AG10803 (cell line): ENCODE measurements at places on chromosomes 3 and 15.
A peak's percentile ranks its signal among the peaks of the same experiment; 100 is the strongest.

DNA sequence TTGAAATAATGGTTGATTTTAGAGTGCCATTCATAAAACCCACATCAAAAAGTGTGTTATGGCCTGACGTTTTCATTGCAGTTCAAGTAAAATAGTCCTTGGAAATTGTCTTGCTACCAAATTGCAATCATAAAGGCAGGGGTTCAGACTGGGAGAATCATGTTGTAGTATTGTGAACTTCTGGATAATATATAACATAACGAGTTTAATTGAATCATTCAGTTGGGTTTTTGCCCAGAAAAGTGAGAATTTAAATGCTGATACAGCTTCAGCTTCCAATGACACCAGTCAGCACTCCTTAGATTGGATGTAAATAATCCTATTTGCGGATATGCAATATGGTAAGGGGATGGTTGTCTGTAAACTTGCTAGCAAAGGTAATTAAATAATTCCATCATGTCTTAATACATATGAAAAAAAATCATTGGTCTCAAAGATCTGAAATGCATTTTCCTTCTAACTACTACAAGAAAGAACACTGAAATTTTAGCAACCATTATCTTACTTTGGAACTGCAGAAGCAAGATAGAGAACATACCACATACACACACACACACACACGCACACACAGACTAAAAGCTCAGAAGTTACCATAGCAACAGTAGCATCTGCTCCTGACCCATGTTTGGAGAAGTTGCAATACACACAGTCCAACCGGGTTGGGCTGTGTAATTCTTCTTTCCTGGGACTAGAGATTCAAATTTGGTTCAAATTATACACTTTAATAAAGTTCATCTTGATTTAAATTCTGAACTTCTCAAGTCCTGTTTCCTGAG, 686.2 kb upstream of the NR2F2 start:
- DNase-seq, result peak; percentile 23

DNA sequence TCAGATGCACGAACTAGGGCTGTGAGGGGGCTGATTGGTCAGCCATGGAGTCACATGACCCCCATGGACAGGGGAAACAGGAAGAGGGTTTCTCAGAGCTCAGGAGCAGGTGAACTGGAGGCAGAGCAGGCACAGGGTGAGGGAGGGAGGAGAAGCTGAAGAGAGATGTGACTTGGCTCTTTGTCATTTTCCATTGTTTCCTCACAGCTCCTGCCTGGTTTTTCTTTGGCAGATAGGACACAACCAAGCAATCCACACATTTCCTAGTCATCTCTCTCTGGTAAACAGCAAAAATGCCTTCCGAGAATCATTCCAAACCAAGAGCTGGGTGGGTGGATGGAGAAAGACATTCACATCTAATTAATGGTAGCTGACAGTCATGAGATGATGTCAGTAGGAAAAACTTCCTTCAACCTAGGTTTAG, 43.4 kb upstream of the LMCD1 start:
- peak; percentile 98 for DNase-seq

GRCh38 chr3:46714728-46715506, 2.8 kb downstream of the PRSS50 start:
- DNase-seq, result no peak

- no peak for DNase-seq
These were observed 28.1 kb downstream of the ATRIP start for GRCh38 chr3:48474619-48475018.

- DNase-seq, result peak; percentile 81
These were observed 22.9 kb upstream of the FBLN2 start for GRCh38 chr3:13525827-13526625.

DNA sequence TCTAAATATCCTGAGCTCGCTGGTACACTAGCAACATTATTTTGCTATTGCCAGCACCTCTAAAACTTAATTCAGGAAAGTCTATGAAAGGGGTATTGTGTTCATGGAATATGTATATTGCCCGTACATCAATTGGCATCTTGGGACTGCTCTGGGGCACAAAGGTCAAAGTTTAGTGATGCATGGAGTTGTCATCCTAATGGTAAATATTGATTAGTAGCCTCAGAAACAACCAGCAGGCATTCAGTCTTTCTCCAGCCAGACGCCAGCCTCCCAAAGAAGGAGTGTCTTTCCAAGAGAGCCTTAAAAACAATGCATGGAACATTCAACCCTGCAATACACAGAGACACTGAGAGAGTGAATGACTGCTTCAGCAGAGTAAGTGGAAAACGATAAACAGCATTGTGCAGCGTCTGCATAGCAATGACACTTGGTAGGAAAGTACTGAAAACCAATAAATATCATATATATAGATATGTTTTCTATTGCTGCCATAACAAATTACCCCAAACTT, 377.3 kb downstream of the SHQ1 start:
- DNase-seq, result no peak

DNA sequence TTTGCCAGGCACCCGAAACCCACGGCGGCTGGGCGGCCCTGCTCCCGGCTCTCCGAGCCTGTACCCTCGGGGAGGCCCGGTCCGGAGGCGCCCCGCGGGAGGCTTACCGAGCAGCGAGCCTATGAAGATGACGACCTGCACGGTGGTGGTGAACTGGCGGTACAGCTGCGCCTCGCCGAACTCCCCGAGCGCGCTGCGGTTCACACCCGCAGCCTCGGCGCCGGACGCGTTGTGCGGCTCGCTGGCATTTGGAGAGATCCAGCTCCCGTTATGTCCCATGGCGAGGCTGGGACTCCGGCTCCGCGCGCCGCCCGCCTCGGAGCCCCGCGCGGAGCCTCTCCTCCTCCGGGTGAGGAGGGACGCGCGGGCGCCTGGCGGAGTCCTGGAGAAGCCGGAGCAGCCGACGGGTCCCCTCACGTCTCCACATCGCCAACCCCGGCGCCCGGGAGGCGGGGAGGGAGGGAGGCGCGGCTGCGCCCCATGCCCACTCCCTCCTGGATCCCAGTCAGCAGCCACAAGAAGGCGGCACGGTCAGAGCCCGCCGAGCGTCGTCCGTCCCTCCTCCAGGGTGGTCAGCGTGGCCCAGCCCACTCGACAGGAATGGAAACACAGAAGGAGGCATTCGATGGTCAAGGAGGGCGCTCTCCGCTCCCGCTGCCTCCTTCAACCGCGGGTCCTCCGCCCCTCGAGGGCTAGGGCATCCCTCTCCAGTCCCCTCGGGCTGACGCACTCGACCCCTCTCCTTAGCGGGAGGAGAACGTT, at the start of gene GPR176:
Gene GPR176, minus strand, starts transcription at position 519 of the 762 bp plus-strand sequence. Its CDS starts 240 bp downstream, at position 279.
- peak; percentile 93 for DNase-seq

GRCh38 chr15:83978588-83978987, 257.0 kb upstream of the GOLGA6L4 start:
- no peak for DNase-seq

- no peak for DNase-seq
These were observed 2.5 kb upstream of the PLCH1 start for GRCh38 chr3:155747286-155747945.

DNA sequence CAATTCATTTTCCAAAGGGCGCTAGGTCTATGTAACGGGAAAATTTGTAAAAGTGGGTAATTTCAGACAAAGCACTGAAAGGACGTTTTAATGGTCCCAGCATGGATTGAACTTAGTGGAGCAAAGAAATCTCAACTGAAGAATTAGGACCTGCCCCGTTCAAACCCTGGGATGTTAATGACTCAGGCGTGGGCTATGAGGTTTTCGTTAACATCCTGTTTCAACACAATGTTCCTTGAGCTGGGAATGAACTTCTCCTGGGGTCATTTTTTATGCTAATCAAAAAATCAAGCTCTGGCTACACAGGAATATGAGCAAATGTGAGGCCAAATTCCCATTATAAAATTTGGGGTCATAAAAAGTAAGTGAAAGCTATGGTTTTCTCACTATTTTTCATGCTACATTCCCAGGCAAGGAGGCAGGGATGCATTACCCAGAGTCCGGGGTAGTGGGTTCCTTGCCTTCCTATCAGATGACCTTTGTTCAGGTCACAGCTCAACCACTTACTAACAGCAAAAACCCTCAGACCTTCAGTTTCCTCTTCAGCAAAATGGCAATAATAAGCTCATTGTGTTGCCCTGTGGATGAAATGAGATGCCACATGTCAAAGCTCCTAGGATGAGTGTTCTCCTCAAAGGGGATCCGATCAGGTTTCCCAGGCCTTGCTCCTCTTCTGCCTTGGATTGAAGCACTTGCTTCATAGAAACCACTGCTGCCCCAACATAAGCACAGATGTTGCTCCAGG, 271.4 kb downstream of the ARRDC4 start:
- DNase-seq, result peak; percentile 34

GRCh38 chr3:157409516-157409915, 27.1 kb upstream of the PTX3 start:
- DNase-seq, result no peak

GRCh38 chr3:31358473-31359070, 174.2 kb upstream of the STT3B start:
- DNase-seq, result no peak

DNA sequence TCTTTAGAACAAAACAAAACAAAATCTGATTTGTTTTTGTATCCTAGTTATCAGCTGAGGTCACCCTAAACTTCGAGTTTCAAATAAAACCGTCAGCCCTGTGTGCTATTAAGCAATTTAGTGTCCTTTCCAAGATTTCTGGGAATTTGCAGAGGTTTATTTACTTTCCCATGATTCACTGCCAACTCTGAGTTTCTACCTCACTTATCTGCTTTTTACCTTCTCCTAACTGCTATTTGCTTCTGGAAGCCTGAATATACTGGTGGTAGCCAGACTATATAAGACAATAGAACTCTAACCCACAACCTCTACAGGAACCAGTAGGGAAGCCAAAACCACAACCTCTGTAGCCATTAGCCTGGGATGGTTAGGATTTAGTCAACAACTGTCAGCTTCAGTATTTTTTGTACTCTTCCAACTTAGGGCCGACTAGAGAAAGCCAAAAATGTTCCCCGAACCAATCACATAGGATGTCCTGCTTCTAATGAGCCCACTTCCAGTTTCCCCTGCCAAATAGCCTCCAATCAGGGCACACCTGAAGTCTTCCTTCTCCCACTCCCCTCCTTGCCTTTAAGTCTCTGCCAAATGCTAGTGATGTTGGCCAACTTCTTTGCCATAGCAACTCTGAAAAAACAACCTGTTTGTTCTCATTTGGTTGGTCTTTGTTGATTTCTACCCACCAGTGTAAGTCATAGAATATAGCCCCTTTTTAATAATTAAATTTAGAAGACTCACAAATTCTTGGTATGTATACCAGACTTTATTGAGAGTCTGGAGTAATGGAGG, 273.1 kb downstream of the ULK4 start:
- peak; percentile 33 for DNase-seq

GRCh38 chr15:68034081-68034480, 20.0 kb upstream of the PIAS1 start:
- DNase-seq, result no peak

GRCh38 chr3:94928921-94929320, 866.1 kb downstream of the NSUN3 start:
- no peak for DNase-seq

DNA sequence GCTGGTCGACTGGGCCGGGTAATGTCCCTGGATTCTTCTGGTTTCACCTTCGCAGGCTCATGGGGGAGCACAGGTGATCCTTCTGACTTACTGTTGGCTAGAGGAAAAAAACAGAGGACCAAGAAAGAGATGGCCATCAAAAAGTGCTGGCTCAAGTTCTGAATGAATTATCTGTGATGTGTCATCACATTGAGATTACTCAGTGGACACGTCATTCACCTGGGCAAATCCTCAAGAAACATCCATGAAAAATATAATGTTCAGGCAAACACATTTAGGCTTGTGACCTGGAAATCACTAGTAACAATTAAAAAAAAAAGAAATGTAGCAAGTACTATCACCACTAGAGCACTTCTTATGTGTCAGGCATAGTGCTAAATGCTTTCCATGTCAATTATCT, 81.5 kb upstream of the SLC2A2 start:
- DNase-seq, result peak; percentile 16

- DNase-seq, result peak; percentile 99
These were observed 198.6 kb upstream of the PLSCR5 start for GRCh38 chr3:146803745-146804144.

DNA sequence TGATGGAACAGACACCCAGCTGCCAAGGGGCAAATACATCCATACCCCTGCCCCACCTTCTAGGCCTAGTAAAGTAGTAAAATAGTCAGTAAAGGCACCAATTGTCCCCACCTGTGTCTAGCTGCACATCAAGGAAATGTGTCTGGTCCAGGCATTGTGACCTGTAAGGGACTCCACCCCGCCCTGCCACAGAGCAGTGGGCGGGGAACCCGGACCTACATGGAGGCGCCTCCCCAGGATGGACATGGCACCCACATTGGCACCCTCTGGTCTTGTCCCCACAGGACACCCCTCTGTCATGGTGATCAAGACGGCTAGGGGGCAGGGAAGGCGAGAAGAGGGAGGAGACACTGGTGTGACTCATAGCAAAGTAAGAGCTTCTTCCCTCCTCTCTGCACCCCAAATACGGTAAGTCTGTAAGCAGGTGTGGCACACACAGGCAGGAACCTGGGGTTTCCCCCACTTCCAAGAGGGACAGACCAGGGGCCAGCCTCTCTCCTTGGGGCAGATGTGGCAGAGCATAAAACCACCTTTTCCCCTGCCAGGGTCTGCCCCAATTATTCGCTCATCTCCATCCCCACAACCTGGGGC, 13.5 kb upstream of the LINGO1 start:
- DNase-seq, result no peak

- no peak for DNase-seq
These were observed 224.7 kb downstream of the IGSF11 start for GRCh38 chr3:118809696-118810498.

DNA sequence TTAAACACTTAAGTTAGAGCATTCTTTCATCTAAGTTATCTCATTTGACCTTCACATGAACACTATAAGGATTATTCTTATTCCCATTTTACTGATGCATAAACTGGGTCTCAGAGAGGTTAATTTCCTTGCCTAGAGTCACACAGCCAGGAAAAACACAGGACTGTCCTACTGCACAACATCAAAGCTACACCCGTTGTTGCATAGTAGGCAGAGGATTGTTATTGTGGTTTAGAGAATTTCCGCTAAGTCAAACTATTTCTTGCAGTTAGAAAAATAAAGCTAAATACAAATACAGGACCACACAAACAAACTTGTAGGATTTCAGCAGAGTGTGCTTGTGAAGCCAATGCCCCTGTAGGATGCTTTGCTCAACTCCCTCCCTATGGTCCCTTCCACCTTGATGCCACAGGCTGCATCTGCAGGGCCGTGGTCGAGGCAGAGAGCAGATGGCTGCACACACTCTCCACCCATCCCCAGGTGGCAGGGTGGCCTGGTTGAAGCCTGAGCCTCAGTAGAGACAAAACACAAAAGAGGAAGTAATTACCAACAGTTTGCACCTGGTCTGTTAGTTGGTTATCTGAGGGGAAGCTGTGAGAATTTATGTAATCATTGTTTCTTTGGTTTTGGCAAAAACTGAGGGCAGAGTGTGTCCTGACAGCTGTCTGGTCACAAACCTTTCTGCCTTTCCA, 41.1 kb upstream of the SKOR1 start:
- DNase-seq, result no peak

DNA sequence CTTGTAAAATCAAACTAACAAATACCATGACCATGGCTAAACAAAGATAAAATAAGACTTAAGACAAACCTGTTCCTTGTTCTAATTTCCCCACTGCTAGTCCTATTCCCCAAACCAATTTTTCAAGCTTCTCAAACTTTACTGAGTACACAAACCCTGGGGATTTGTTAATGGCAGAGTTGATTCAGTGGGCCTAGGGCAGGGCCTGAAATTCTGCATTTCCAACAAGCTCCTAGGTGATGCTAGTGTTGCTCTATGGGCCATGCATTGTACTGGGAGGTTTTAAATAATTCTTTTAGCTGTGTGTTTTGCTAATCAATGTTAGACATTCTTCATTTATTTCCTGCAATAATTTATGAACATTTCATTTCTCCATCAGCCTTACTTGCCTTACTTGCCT, 13.3 kb upstream of the CCR9 start:
- no peak for DNase-seq

GRCh38 chr3:148697306-148698189, at the start of gene AGTR1:
Gene AGTR1 (plus strand): TSS chr3:148697903. CDS start chr3:148741036, 43,133 bp downstream.
- DNase-seq, result peak; percentile 21
